ENCODE measurements at places on chromosomes 2 and 18. TPM values are rescaled to one million over a fixed set of nuclear protein-coding genes. Genes with fewer than 3 reads are reported as not detected.

MAB21L4 gene
- not detected for total RNA-seq

CFC1 gene
- not detected for total RNA-seq

PLGLB2 gene
- 0.15 TPM for total RNA-seq

INPP5D gene
- total RNA-seq = 17.2 TPM

SIX3 gene
- 6.6 TPM for total RNA-seq

DNAJC5G gene
- total RNA-seq = 0.18 TPM

TMEFF2 gene
- total RNA-seq = 2.3 TPM

DNA sequence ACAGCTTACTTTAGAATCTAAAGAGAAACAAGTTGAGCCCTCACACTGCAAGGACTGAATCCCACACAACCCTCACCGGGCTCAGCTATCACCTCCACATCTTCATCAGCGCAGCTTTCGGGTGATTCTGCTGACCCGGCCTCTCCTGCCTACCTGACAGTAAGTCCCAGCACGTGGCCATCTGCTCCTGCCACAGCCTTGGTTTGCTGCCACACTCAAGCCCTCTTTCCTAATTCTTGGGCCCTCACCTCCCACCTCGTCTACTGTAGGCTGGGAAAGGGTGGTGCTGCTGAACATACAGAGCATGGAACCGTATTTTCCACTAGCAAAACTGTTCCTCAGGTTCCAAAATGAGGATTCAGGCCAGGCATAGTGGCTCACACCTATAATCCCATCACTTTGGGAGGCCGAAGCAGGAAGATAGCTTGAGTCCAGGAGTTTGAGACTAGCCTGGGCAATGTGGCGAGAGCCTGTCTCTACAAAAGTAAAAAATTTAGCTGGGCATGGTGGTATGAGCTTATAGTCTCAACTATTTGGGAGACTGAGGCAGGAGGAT is 55.3 kb upstream of the HAAO start:
- H3K27me3 ChIP-seq = no peaks in the 10 kb centered on the region
- H3K27ac ChIP-seq = no peak overlapping the region
- no peaks in the 10 kb centered on the region for H3K36me3 ChIP-seq
- H3K4me1 ChIP-seq = no peaks in the 10 kb centered on the region

DNA sequence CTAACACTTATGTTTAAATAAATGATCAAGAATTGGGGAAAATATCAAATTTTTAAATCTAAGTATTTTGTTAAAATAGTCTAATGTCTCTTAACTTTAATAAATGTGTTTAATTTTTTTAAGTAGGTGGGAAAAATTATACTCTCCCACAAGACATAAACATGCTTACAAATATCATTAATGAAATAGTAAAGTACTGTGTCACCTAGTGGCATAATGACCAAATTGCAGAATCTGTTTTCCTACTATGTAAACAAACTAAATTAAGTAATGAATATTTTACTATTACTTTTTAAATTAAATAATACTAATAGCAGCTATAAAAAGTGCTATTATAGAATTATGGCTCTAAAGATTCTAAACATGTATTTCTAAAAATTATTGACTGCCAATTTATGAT is 52.0 kb upstream of the CHAC2 start:
- no peaks in the 10 kb centered on the region for H3K4me1 ChIP-seq
- H3K27ac ChIP-seq = no peak overlapping the region
- H3K4me3 ChIP-seq = no peak overlapping the region
- H3K36me3 ChIP-seq = peaks cover 38% of the 10 kb centered on the region
- no peak for DNase-seq
- no peaks in the 10 kb centered on the region for H3K27me3 ChIP-seq

- peaks cover 20% of the 10 kb centered on the region for H3K4me1 ChIP-seq
- DNase-seq = no peak
- H3K4me3 ChIP-seq = no peak overlapping the region
- H3K27ac ChIP-seq = no peak overlapping the region
- H3K36me3 ChIP-seq = no peaks in the 10 kb centered on the region
Observed at GRCh38 chr2:42223855-42224268, 54.7 kb downstream of the EML4 start.

- no peak for DNase-seq
- H3K27ac ChIP-seq = no peak overlapping the region
- no peaks in the 10 kb centered on the region for H3K27me3 ChIP-seq
- H3K36me3 ChIP-seq = peaks cover 6% of the 10 kb centered on the region
- peaks cover 43% of the 10 kb centered on the region for H3K4me1 ChIP-seq
Observed at GRCh38 chr2:205141381-205141780, 540.9 kb upstream of the NRP2 start.

GRCh38 chr18:7221424-7222155 is 9.3 kb upstream of the LRRC30 start:
- no peaks in the 10 kb centered on the region for H3K27me3 ChIP-seq
- peaks cover 7% of the 10 kb centered on the region for H3K4me1 ChIP-seq
- no peak overlapping the region for H3K27ac ChIP-seq
- H3K4me3 ChIP-seq = no peak overlapping the region
- no peaks in the 10 kb centered on the region for H3K36me3 ChIP-seq
